Lung (tissue), 17 donors: ENCODE measurements at places on chromosomes 7 and 10.

DNA sequence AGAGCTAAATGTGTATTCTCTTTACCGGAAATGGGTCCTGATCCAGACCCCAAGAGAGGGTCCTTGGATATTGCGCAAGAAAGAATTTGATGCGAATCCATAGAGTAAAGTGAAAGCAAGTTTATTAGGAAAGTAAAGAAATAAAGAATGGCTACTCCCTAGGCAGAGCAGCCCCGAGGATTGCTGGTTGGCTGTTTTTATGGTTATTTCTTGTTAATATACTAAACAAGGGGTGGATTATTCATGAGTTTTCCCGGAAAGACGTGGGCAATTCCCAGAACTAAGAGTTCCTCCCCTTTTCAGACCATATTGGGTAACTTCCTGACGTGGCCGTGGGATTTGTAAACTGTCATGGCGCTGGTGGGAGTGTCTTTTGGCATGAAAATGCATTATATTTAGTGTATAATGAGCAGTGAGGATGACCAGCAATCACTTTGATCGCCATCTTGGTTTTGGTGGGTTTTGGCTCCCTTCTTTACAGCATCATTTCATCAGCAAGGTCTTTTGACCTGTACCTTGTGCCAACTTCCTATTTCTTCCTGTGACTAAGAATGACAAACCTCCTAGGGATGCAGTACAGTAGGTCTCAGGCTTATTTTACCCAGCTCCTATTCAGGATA lies 60.4 kb downstream of the ARL4A start:
- no peaks in the 10 kb centered on the region for H3K4me1 ChIP-seq
- no peak overlapping the region for H3K4me3 ChIP-seq
- H3K27ac ChIP-seq = no peak overlapping the region
- no peaks in the 10 kb centered on the region for H3K27me3 ChIP-seq
- no peak for DNase-seq

GRCh38 chr7:111192614-111193413 lies 101.9 kb downstream of the LRRN3 start:
- no peaks in the 10 kb centered on the region for H3K4me1 ChIP-seq
- no peak overlapping the region for H3K27ac ChIP-seq
- H3K4me3 ChIP-seq = no peak overlapping the region
- H3K27me3 ChIP-seq = no peaks in the 10 kb centered on the region
- H3K36me3 ChIP-seq = no peaks in the 10 kb centered on the region

DNA sequence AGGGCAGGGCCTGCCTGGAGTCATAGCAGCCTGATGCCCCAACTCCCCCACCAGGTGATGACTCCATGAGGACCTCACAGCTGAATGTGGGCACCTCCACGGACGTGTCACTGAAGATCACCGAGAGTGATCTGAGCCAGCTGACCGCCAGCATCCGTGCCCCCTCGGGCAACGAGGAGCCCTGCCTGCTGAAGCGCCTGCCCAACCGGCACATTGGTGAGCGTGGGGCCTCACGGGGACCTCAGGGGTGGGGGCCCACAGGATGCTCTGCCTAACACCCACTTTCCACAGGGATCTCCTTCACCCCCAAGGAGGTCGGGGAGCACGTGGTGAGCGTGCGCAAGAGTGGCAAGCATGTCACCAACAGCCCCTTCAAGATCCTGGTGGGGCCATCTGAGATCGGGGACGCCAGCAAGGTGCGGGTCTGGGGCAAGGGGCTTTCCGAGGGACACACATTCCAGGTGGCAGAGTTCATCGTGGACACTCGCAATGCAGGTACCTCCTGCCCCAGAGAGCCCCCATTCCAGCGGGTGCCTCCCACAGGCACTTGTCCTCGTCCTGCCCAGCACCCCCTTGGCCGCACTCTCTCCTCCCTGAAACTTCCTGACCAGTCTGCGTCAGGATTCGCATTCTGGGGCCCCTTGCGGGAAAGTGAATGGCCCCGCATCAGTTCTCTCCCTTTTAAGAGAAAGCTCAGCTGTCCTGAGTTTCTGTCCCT lies 10.0 kb upstream of the ATP6V1F start:
- H3K4me1 ChIP-seq = no peaks in the 10 kb centered on the region
- no peak overlapping the region for H3K4me3 ChIP-seq

DNA sequence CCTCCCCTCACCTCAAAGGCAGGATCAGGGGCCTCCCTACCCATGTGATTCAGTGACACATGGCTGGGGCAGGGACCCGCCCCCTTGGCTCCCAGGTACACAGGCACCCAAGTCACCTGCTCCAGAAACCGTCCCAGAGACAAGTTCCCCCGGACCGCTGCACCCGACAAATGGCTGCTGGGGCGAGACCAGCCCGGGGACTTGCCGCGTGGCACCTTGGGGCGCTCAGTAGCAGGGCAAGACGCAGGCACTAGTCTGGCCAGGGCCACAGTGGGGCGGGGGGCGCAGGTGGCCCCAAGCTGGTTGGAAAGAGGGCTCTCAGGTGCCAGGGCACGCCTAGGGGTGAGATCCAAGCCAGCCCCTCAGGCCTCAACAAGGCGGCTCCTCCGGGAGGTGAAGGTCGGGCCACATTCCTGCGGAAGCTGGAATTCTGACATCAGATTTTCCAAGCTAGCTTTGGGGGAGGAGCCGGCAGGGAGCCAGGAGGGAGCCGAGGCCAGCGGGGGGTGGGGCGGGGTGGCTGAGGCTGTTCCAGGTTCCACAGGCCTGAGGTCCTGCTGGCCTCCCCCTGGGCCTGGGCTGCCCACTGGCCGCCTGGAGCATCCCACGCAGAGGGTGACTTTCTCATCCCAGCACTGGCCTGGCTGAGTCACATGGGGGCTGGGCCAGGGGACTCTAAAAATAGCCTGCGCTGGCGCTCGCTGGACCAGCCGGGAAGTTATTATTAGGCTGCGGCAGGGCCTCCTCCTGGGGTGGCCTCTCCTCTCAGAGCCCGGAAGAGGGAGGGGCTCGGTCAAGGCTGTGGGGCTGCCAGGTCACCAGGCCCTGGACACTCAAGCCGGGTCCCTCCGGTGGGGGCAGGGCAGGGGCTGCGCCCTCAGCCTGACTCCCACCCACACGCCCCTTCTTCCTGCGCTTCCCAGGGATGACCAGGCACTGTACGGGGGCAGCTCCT lies 20.5 kb upstream of the INPP5A start:
- no peaks in the 10 kb centered on the region for H3K36me3 ChIP-seq
- H3K4me3 ChIP-seq = no peak overlapping the region
- H3K27ac ChIP-seq = peak overlapping the region; percentile 94
- H3K4me1 ChIP-seq = peaks cover 48% of the 10 kb centered on the region
- peak; percentile 93 for DNase-seq
- no peaks in the 10 kb centered on the region for H3K27me3 ChIP-seq

- peak; percentile 62 for DNase-seq
- H3K4me3 ChIP-seq = no peak overlapping the region
- H3K27ac ChIP-seq = no peak overlapping the region
- H3K27me3 ChIP-seq = peaks cover 8% of the 10 kb centered on the region
- no peaks in the 10 kb centered on the region for H3K4me1 ChIP-seq
These were observed 99.4 kb downstream of the CCDC3 start for GRCh38 chr10:12902135-12902572.

DNA sequence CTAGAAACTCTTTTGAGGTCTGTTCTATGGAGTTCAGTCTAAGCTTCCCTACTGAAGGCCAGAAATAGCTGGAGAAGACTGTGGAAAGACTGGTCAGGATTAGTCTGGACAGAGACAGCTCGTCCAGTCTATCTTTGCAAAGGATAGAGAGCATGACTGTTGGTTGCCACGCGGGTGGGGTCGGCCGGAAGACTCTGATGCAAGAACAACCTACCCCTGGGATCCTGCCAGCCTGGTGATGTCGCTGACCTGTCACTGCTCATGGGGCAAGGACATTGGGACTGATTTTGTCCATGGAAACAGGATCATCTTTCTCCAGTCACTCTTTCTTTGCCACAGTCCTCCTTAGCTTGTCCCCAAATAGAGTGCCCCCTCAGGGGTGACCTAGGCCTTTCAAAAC lies 337.6 kb upstream of the NPSR1 start:
- H3K36me3 ChIP-seq = no peaks in the 10 kb centered on the region
- no peak overlapping the region for H3K27ac ChIP-seq
- H3K4me3 ChIP-seq = no peak overlapping the region
- DNase-seq = no peak

DNA sequence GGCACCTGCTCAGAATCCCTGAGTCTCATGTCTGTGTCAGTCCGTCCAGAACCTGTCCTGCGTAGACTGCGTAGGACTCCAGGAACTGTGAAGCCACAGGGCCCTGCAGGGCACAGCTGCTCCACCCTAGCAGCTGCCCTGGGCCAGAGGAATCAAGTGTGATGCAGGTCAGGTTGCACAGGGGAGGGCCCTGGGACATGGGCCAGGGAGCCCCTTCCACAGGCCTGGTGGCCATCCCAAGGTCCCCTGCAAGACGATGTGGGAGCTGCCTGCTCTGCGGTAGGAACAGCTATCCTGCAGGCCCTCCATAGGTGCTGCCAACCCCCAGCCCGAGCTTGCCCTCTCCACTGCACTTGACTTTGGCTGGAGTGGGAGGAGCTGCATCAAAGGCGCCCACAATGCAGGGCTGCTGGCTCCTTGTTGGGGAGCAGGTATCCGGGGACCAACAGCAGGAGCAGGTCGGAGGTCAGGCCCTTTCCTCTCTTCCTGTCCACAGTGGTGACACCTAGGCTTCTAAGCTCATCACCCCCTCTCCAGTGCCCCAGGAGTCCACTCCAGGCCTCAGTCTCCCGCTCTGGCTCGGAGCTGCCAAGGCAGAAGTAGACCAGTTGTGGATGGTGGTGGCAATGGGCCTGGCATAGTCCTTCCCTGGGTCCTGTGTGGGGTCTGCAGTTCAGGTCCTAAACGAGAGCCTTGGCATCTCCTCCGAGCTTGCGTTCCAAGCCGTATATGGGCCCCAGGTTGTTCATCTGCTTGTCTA lies 149.1 kb downstream of the MAPK8 start:
- H3K36me3 ChIP-seq = no peaks in the 10 kb centered on the region
- no peaks in the 10 kb centered on the region for H3K4me1 ChIP-seq
- no peaks in the 10 kb centered on the region for H3K27me3 ChIP-seq
- no peak for DNase-seq

GRCh38 chr10:118948786-118949185 lies 80.7 kb upstream of the NANOS1 start:
- H3K4me1 ChIP-seq = no peaks in the 10 kb centered on the region
- H3K36me3 ChIP-seq = no peaks in the 10 kb centered on the region
- H3K4me3 ChIP-seq = no peak overlapping the region
- no peak for DNase-seq

GRCh38 chr7:50331564-50332208 lies 27.2 kb downstream of the IKZF1 start:
- no peak overlapping the region for H3K4me3 ChIP-seq
- H3K27me3 ChIP-seq = peaks cover 15% of the 10 kb centered on the region
- no peaks in the 10 kb centered on the region for H3K36me3 ChIP-seq
- DNase-seq = peak; percentile 44
- H3K27ac ChIP-seq = no peak overlapping the region

GRCh38 chr10:103793920-103794883 lies 61.2 kb downstream of the SH3PXD2A start:
- peaks cover 16% of the 10 kb centered on the region for H3K4me1 ChIP-seq
- no peaks in the 10 kb centered on the region for H3K36me3 ChIP-seq
- H3K27ac ChIP-seq = peak overlapping the region; percentile 21
- H3K4me3 ChIP-seq = no peak overlapping the region
- no peaks in the 10 kb centered on the region for H3K27me3 ChIP-seq

- H3K4me1 ChIP-seq = no peaks in the 10 kb centered on the region
- no peaks in the 10 kb centered on the region for H3K27me3 ChIP-seq
- peaks cover 16% of the 10 kb centered on the region for H3K36me3 ChIP-seq
- H3K4me3 ChIP-seq = no peak overlapping the region
- no peak for DNase-seq
- no peak overlapping the region for H3K27ac ChIP-seq
These were observed 23.6 kb downstream of the FAM3C start for GRCh38 chr7:121372376-121373010.

- H3K27ac ChIP-seq = no peak overlapping the region
- H3K36me3 ChIP-seq = no peaks in the 10 kb centered on the region
- H3K27me3 ChIP-seq = no peaks in the 10 kb centered on the region
These were observed 262.8 kb upstream of the GRB10 start for GRCh38 chr7:51045319-51046102.

DNA sequence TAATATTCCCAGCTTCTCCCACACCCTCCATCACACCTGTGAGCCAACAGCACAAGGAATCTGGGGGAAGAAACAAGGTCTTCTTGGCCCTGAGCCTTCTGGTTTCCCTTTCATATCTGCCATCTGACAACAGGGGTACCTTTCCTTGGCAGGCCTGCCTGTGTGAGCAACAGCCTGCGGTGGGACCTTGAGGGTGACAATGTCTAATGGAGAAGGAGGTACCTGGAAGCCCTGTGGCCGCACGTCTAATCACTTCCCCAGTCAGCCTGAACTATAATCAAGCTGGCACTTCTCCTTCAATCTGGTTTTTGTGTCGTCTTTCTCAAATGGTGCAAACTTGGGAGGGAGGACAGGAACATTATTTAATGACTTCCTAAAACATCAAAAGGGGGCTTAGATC lies 41.2 kb downstream of the NRCAM start:
- no peak for DNase-seq
- H3K27ac ChIP-seq = no peak overlapping the region
- no peaks in the 10 kb centered on the region for H3K27me3 ChIP-seq
- H3K4me3 ChIP-seq = no peak overlapping the region
- no peaks in the 10 kb centered on the region for H3K4me1 ChIP-seq

GRCh38 chr10:4646547-4646946 lies 179.5 kb upstream of the AKR1E2 start:
- no peak for DNase-seq
- H3K36me3 ChIP-seq = no peaks in the 10 kb centered on the region
- no peak overlapping the region for H3K27ac ChIP-seq
- peaks cover 5% of the 10 kb centered on the region for H3K4me1 ChIP-seq
- no peaks in the 10 kb centered on the region for H3K27me3 ChIP-seq
- no peak overlapping the region for H3K4me3 ChIP-seq

- no peaks in the 10 kb centered on the region for H3K27me3 ChIP-seq
- no peak for DNase-seq
- peaks cover 8% of the 10 kb centered on the region for H3K4me1 ChIP-seq
- H3K36me3 ChIP-seq = peaks cover 16% of the 10 kb centered on the region
These were observed 40.5 kb downstream of the CAPZA2 start for GRCh38 chr7:116902867-116903266.
